ENCODE measurements at places on chromosomes 11 and 22.
A peak's percentile ranks its signal among the peaks of the same experiment; 100 is the strongest.

DNA sequence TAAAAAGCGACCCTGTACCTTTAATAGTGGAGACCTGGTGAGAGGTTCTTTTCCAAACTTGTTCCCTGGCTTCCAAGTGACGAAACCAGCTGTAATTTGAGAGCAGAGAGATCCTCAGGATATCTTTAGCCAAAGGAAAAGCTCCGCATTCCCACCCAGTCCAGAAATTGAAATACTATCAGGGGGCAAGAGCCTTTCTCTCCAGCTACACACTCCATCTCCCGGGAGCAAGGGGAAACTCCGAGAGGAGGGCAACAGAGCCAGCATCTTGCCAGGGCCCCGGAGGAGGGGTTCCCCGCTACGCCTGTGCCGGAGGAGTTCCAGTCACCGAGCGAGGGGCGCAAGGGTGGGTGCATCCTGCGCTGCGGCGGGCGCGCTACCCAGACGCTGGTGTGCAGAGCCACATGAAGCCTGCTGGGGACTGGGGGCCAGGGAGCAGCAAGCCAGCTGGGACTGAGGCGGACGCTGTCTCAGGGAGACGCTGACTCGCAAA is at the start of gene FIBIN:
Gene FIBIN, plus strand, starts transcription at position 148 of the 493 bp plus-strand sequence. CDS start 415 bp downstream, outside the sequence.
- DNase-seq, result no peak

- no peak for DNase-seq
Measured at GRCh38 chr11:88421530-88421929, 84.0 kb upstream of the CTSC start.

DNA sequence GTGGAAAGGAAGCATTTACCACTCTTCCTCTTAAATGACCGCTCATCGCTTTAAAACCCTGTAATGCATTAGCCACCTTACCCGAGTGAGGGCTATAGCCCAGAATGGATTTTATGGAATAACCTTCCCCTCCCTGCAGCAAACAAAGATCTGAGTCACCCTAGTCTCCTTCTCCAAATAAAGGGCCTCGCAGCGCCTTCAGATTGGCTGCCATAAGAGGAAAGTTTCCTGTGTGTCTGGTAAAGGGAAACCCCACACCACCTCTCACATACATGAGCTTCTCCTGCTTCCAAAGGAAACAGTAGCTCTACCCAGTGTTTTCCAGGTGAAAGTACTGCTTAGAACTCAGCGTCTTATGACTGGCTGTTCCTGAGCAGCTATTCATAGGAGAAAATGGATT is 47.8 kb downstream of the PPP2R1B start:
- DNase-seq, result no peak

GRCh38 chr11:831961-832528 is 707 bp upstream of the CD151 start:
- DNase-seq, result no peak

DNA sequence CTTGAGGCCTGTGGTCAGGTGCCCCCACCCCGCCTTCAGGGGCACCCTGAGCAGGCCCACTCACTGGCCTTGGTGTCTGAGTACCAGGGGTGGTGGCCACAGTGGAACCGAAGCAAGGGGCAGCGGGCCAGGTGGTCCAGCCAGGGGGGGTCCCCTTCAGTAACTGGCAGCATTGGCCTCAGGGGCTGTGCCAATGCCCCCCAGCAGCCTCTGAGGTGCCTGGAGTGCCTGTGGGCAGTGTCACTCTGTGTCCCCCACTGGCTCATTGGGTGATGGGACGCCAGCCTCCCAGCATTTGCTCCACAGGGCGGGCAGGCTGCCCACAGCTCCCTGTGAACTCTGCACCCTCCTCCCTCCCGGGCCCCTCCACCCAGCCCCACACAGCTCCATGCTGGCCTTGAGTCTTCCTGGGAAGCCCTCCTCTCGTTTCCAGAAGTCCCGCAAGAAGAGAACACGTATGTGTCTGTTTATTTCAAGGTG is 29.5 kb upstream of the CARS1 start:
- no peak for DNase-seq

DNA sequence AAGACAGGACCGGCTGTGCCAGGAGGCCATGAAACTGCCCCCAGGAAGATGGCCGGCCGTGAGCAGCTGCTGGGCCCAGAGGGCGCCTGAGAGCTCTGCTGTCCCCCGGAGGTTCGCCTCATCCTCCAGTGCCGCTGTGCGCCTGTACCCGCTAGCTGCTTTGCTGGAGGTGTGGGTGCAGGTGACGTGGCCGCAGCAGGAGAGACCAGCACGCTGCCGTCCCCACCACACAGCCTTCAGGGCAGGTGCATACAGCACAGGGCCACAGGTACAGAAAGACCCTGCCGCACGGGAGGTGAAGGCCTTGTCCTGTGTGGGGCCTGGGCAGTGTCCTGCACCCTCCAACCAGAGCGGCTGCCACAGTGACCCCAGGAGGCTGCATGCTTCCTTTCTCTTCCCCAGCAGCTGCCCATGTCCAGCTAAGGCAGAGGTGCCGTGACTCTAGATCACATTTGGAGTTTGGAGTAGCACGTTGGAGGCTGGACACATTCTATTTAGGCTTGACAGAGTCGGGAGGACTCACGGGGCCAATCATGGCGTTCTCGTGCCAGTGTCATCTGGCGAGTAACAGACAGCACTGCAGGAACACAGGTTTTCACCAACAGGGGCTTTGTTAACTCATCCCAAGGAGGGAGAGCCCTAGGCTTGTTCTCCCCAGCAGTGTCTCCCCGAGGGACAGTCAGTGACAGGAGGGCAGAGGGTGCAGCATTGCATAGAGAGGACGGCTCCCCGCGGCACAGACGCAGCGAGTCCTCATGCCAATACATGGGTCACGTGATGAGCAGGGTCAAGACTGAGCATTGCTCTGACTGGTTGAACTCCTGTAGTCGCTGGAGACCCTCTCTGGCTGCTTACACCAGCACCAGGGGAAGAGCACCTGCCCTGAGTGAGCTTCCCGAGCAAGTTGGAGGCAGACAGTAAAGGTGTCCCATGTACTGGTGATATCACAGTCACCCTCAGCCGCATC is 18.7 kb upstream of the PANX2 start:
- no peak for DNase-seq

DNA sequence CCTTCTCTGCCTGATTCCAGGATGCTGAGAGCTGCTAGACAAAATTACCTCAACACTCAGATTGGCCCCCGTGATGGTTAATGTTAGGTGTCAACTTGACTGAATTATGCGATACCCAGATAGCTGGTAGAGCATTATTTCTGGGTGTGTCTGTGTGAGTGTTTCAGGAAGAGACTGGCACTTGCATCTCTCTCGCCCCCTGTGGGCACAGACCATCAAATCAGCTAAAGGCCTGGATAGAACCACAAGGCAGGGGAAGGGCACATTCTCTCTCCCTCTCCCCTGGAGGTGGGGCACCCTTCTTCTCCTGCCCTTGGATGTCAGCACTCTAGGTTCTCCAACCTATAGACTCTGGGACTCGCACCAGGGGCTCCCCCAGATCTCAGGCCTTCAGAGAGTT is 79.7 kb downstream of the KIRREL3 start:
- DNase-seq, result peak; percentile 21

DNA sequence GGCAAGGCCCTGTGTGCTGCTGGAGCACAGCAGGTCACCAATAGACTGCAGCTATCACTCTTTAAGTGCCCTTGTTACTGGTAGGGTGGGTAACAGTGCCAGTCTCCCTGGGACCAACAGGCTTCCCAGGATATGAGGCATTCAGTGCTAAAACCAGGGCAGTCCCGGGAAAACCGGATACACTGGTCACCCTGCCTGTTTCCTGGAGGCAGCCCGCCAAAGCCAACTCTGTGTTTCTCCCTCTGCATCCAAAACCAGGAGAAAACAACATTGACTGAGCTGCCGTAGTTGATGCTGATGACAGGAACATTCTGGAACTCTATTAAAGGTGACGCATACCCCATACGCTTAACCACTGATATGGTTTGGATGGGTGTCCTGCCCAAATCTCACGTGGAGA is 149.1 kb downstream of the SHANK2 start:
- no peak for DNase-seq

- peak; percentile 52 for DNase-seq
Measured at GRCh38 chr22:27880778-27881394, 38.2 kb downstream of the PITPNB start.

GRCh38 chr22:36846271-36846670 is 14.5 kb upstream of the NCF4 start:
- no peak for DNase-seq

- DNase-seq, result no peak
Measured at GRCh38 chr11:47399860-47400767, 8.3 kb upstream of the SLC39A13 start.

GRCh38 chr11:45917286-45917622 is 423 bp downstream of the PEX16 start:
- no peak for DNase-seq

DNA sequence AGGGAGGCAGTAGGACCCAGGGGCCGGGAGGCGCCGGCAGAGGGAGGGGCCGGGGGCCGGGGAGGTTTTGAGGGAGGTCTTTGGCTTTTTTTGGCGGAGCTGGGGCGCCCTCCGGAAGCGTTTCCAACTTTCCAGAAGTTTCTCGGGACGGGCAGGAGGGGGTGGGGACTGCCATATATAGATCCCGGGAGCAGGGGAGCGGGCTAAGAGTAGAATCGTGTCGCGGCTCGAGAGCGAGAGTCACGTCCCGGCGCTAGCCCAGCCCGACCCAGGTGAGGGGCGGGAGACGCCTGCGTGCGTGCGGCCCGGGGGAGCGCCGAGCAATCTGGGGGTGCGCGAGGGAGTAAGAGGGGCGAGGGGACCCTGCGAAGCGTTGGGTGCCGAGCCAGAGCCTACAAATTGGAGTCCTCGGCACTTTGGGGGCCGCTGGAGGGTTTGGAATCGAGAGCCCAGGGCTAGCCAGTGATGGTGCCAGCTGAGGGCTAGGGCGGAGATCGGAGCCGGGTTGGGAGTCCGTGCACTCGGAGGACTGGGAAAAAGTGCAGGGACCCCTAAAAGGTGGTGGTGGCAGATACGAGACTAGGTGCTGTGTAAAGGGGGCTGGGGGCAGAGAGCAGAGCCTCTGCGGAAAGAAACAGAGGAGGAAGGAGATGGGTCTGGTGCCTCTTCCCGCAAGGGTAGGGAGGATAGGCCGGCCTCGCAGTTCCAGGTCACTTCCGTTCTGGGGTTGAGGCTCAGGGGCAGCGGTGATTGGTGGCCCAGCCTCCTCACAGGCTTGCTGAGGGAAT is at the start of gene SERPINH1:
Gene SERPINH1, plus strand, starts transcription at position 206 of the 788 bp plus-strand sequence. CDS start 4,097 bp downstream, outside the sequence.
- DNase-seq, result peak; percentile 89

- DNase-seq, result no peak
Measured at GRCh38 chr11:129538323-129538722, 162.7 kb downstream of the BARX2 start.

DNA sequence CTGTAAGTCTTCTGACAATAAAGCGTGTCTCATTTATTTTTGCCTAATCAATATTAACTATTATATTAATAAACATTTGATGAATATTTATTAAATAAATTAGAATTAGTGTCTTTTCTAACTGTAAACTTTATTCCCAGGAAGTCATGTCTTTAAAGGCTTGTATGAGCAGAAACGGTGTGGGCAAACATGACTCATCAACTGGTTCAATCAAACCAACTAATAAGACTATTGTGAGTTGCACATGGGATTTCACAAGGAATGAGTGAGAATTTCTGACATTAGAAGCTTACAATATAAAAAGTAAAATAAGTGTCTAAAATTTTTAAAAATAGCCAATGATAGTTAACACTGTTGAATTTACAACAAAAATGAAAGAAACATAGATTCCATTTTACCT is 259.2 kb upstream of the CTSC start:
- DNase-seq, result no peak

- DNase-seq, result peak; percentile 90
Measured at GRCh38 chr11:615504-616319, at the start of gene IRF7. TSS of gene IRF7 (minus strand) at chr11:615950. CDS start at chr11:615364, 586 bp downstream.

DNA sequence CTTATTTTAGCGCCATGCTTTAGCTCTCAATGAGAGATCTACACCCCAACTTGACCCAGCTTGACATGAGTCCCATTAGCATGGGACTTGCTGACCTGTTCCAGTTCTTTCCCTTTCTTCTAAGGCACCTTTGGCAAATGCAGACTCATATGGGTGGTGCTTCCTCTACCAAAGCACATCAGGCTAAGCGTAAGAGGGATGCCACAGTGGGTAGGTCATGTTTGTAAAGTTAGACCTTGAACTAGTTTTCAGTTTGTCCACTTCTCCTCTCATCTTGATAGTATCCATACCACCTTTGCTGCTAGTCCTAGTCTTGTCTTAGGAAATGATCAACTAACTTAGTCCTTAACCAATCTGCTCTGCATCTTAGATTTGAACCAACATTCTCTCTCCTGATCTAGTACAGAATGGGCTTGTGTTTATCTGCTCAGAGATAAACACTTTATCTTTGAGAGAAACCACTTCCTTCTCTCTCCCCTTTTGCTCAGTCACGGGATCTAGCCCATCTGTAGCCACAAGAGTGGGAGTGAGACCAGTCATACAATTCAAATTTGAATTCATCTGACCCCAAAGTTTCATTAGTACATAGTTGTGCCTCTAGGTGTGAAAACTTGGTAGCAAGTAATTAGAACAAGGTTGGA is 72.1 kb upstream of the CD44 start:
- DNase-seq, result no peak

- no peak for DNase-seq
Measured at GRCh38 chr11:16124390-16124789, 232.0 kb downstream of the SOX6 start.

- DNase-seq, result no peak
Measured at GRCh38 chr22:29641042-29641699, 37.7 kb downstream of the NF2 start.

All from A549 (cell line).